Renal cortex interstitium (tissue), 15 donors: ENCODE measurements at places on chromosomes 6 and 20.

GRCh38 chr20:37934634-37935375 lies 31.9 kb downstream of the VSTM2L start:
- no peak for DNase-seq

DNA sequence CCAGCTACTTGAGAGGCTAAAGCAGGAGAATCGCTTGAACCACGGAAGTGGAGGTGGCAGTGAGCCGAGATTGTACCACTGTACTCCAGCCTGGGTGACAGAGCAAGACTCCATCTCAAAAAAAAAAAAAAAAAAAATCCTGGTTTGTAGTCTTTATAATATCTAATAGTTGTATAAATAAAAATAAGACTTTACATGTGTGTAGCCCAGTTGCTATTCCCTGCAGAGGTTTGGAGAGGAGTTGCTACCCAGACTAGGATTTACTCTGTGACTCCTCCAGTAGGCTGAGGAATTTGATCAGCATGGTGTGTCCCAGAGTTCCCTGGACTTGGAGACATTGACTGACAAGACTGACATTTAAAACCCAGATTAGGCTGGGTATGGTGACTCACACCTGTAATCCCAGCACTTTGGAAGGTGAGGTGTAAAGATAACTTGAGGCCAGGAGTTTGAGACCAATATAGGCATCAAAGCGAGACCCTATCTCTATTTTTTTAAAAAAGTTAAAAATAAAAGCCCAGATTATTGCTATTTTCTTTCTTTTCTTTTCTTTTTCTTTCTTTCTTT lies 10.2 kb downstream of the CHMP4B start:
- DNase-seq, result no peak

GRCh38 chr6:13413900-13414555 lies 73.4 kb downstream of the GFOD1 start:
- no peak for DNase-seq

- no peak for DNase-seq
These were observed 21.8 kb downstream of the SYNDIG1 start for GRCh38 chr20:24491041-24491756.

GRCh38 chr20:16043931-16044330 lies 529.3 kb downstream of the KIF16B start:
- DNase-seq, result no peak

- no peak for DNase-seq
These were observed 94.7 kb upstream of the PLCB4 start for GRCh38 chr20:8974009-8974708.

- no peak for DNase-seq
These were observed 400.2 kb downstream of the QKI start for GRCh38 chr6:163814494-163815364.

DNA sequence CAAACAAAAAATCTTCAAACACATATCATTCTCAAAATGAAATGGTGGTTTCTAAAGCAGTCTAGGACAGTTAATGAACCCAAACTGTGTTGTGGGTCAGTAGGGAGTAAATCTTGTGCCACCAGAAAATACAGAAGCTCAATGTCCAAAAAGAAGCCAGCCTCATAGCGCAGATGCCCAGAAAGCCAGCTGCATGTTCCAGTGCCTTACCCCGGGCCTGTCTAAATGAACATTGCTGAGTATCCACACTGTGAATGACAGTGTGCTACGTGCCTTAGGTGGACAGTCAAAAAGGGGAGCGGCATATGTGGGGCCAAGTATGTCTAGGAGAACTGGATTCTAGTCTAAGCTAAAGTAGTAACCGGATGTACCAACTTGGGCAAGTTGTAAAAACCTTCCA lies 10.9 kb downstream of the FYN start:
- no peak for DNase-seq

- no peak for DNase-seq
These were observed 1.4 kb upstream of the PTPRA start for GRCh38 chr20:2871661-2872458.

GRCh38 chr6:129696843-129697242 lies 13.1 kb downstream of the ARHGAP18 start:
- no peak for DNase-seq

- DNase-seq, result no peak
These were observed 6.6 kb upstream of the TBC1D7 start for GRCh38 chr6:13334953-13335352.

- DNase-seq, result no peak
These were observed 25.5 kb upstream of the PXDC1 start for GRCh38 chr6:3776881-3777507.

DNA sequence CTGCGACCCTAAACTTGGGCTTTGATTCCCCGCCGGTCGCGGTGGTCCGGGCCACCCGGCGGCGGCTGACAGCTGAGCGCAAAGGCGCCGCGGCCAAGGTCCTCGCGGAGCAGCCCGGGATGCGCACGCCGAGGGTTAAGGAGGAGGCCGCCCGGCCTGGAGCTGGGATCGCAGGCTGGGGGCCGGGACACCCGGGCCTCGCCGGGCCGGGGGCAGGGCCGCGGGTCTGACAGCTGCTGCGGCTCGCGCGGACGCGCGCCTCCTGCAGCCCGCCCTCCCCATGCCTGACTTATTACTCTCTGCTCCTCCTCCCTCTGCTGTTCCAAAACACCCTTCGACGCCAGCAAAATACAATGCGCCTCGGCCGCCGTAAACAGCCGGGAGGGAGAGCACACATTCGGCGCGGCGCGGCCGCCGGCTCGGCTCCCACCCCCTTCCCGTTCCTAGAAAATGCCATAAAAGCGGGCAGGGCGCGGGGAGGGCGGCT lies 746 bp downstream of the BACH2 start:
- DNase-seq, result no peak

- no peak for DNase-seq
These were observed 2.3 kb upstream of the ALDH5A1 start for GRCh38 chr6:24492475-24492874.

DNA sequence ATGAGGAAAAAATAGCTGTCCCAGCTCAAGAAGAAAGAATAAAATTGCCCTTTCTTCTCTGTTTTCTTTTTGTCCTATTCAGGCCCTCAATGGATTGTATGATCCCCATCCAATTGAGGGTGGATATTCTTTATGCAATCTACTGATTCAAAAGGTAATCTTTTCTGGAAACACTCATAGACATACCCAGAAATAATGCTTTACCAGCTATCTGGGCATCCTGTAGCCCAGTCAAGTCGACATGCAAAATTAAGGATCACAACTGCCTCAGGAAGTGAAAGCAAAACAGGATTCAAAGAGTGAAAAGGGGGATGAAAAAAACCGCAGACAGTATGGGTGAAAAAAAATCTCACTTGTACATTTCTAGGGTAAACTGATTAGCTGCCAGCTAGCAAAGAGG lies 410.1 kb downstream of the TBC1D32 start:
- DNase-seq, result no peak

DNA sequence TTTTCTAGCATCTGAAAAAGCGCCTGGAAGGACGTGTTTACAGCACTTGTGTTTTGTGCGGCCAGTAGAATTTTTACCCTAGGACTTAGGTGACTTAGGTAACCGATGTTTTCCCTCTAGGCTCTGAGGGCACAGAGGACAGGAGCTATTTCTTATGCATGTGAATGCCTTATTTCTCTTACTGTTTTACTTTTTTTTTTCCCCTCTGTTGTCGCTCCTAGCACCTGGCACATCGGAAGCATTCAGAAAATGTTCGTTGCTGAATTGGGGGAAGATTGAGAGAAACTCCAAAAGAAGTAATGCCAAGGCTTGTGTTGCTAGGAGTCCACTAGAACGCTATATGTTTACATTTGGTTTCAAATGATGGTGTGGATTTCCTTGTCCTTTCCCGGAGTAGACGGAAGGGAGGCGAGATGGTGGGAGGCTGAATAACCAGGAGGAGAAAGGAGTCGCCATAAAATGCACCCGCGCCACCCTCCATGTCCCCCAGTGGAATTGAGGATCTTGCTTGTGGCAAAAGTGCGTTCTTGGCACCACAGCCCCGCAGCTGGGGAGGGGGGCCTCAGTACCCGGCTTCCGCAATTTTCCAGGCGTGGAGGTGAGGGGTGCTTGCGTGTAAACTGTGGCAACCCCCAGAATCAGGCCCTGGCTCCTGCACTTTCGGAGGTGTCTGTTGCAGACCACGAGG lies 6.9 kb downstream of the OLIG3 start:
- no peak for DNase-seq

DNA sequence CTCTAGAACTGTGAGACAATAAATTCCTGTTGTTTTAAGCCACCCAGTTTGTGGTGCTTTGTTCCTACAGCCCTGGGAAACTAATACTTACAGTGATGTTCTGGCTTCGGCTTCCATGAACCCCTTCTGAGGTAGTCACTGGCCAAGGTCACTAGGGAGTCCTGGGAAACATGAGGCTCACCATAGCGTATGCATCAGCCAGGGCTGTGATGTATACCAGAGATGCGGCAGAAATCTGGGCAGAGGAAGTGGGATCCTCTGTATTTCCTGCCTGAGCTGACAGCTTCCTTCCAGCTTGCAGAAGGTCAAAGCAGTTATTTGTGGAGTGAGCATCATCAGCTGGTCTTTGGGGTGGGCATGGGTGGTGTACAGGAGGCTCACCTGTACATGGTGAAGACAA lies 27.9 kb downstream of the KAT14 start:
- no peak for DNase-seq

- peak; percentile 60 for DNase-seq
These were observed 637 bp upstream of the HIVEP2 start for GRCh38 chr6:142945446-142946180.

- no peak for DNase-seq
These were observed 509.2 kb downstream of the FRK start for GRCh38 chr6:115551527-115551926.

DNA sequence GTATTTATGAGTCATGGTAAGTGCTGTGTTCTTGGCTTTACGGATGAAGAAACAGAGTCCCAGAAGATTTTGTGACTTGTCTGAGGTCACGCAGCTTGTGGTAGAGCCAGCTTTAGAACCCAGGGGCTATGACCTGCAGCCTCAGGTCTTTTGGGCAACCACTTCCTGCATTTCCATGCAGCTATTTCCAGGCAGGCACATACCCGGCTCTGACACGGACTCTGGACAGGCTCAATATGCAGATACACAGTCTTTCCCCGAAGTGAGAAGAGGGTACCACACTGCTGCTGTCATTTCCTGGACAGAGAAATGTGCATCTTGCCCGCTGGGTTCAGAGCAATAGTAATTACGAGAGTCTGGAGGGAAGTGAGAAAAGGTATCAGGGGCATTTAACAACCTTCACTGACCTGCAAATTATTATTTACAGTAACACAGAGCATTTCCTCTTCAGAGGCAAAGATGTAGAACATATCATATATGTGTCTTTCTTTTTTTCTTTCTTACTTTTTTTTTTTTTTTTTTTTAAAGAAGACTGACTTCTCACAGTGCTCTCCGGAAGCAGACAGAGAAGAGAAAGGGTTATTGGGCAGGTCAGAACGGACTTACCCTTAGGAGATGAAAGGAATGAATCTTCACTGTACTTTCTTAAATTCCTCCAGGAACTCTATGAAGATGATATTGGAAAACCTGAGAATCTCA lies 185.1 kb downstream of the CLIC5 start:
- DNase-seq, result no peak

- no peak for DNase-seq
These were observed 111.9 kb downstream of the SCML4 start for GRCh38 chr6:107712237-107712664.

GRCh38 chr6:138543657-138544056 lies 44.4 kb upstream of the NHSL1 start:
- DNase-seq, result no peak

GRCh38 chr6:21836277-21836676 lies 242.7 kb downstream of the SOX4 start:
- DNase-seq, result no peak

GRCh38 chr6:75065523-75065922 lies 140.3 kb downstream of the COL12A1 start:
- DNase-seq, result no peak

GRCh38 chr6:138219901-138220300 lies 1.6 kb upstream of the PBOV1 start:
- DNase-seq, result no peak

GRCh38 chr20:8265588-8265987 lies 133.5 kb downstream of the PLCB1 start:
- no peak for DNase-seq

DNA sequence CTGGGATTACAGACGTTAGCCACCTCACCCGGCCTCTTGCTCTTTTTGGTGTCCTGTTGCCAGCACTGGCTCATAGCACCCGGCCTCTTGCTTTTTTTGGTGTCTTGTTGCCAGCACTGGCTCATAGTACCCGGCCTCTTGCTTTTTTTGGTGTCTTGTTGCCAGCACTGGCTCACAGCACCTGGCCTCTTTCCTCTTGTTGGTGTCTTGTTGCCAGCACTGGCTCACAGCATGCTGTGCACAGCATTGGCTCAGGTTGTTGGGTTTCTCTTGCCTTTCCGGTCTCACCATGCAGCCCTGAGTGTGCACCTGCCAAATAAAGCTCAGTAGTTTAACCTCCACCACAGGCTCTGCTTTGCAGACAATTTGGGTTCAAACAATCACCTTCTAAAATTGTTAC lies 208.2 kb downstream of the THBS2 start:
- DNase-seq, result no peak

DNA sequence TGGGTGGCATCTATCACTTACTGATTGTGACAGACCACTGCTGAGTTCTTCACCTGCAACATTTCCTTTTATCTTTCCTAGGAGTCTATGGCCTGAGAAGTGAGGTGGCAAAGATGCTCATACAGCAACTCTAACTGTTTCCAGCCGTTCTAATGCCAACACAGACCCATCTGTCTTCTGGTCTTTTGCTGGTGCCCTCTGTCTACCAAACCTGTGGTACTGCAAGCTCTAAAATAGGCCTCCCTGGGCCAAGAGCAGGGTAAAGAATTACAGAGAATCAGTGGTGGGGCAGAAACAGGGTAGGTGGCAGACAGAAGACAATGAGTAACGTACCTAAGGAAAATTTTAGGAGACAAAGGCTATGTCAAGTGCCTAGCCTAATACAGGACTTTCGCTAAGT lies 611.0 kb upstream of the FLRT3 start:
- DNase-seq, result no peak

GRCh38 chr6:21949211-21949801 lies 347.5 kb downstream of the PRL start:
- no peak for DNase-seq

DNA sequence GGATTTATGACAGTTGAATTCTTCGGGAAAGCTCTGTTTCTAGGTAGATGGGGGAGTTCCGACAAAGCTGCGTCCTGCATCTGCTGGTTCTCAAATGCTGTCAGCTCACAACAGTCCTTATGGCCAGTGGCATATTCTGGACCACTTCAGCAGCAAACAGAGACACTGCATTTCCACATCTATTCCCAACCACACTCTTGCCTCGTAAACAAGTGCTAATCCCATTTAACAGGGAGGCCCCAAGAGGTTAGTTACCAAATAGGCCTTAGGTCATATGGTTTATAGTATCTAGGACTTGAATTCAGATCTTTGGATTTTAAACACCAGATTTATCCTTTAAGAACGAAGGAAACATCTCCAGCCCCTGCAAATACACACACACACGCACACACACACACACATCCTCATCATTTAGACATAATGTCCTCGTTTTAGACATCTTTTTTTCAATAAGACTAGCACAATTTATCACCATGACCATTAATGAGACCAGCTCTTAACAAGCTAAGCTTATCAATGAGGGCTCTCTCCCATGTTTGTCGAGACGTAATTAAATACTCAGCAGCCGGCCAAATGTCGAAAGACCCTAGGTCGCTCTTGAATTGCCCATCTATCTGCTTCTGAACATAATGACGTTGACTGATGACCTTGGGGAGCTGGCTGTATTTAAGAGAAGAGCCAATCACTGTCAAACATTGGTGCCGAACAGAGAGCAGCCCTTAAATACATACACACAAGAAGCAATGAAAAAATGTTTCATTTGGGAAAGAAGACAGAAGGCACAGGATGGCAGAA lies 84.5 kb downstream of the PSMG4 start:
- no peak for DNase-seq
